Amniotic stem cell (primary cell): ENCODE measurements at places on chromosomes 4 and X.

- peak; percentile 39 for DNase-seq
Measured at GRCh38 chr4:182916483-182917181, 554 bp downstream of the DCTD start.

GRCh38 chr4:111542056-111542455 is 603.2 kb upstream of the FAM241A start:
- DNase-seq: no peak

DNA sequence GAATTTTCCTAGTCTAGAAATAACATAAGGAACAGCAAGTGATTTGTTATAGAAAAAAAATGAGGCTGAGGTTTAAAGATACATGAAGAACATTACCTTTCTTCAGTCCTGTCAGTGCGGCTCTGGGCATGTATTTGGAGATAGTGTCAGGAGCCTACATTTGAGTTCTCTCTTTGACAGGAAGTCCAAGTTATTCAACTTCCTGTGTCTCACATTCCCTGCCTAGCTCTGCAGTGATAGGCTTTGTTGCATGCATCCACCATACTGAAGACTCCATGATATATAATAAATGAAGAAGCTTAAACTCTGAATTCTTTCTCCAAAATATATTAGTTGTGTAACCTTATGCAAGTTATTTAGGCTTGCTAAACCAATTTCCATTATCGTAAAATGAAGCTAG is 148.7 kb downstream of the RELL1 start:
- no peak for DNase-seq

- no peak for DNase-seq
Measured at GRCh38 chrX:47862680-47863079, 26.0 kb downstream of the ZNF81 start.

DNA sequence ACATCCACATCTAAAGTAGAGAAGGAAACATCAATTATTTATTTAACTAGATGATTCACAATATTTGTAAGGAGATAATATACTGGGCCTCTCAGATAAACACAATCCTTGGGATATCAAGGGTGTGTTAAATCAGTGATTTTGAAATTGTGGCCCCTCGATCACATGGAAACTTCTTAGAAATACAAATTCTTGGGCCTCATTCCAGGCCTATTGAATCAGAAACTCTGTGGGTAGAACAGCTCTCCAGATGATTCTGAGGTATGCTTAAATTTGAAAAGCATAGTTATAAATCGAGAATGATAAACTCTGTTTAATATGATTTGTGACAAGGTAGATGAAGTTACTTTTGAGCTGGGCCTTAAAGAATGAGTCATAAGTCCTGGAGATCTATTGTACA is 64.3 kb upstream of the GPR174 start:
- DNase-seq: no peak

GRCh38 chr4:118974758-118975157 is 86.1 kb downstream of the SYNPO2 start:
- no peak for DNase-seq

- no peak for DNase-seq
Measured at GRCh38 chr4:83890231-83890630, 354.3 kb downstream of the GPAT3 start.

DNA sequence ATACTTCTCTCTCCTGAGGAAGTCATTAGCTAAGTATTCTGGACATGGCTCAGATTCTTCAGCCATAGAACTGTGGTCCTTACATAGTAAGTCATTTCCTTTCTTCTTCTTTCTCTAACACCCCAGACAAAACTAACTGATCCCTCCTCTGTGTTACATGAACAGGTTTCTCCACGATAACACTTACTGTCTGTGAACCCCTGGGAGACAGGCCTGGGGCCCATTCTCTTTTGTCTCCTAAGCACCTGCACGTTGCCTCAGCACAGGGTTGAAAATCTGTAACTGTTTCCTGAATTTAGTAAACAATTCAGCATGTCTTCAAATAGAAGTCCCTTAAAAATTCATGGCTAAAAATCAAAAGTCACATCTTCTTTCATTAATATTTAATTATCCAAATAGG is 24.7 kb downstream of the APBB2 start:
- no peak for DNase-seq

- DNase-seq: no peak
Measured at GRCh38 chr4:121108557-121108956, 36.2 kb upstream of the NDNF start.

DNA sequence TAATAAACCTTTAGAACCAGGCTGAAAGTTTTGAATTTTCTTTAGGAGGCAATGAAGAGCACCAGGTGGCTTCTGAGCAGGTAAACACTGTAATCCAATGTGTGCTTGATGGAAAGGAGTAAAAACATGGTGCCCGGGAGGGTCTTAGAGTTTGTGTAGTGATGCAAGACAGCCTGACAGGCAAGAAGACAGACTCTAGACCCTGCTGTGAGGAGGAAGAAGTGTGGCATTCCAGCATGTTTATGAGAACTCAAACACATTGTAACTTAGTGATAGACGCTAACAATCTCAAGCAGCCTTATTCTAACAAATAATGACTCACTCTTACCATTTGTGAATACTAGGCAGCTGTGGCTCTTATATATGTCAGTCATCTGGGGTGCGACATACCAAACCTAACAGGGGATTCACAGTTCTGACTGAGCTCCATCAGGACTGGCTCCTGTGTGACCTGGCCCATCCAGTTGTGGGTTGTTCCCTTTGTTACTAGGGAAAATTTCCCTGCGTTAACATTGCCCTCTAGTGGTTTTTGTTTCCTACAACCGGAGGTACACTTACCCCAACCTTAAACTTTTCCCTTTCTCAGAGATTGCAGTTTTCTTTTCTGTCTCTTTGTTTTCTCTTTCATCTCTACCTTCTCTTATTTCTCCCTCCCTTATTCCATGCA is 53.8 kb downstream of the VSIG4 start:
- DNase-seq: peak; percentile 31

DNA sequence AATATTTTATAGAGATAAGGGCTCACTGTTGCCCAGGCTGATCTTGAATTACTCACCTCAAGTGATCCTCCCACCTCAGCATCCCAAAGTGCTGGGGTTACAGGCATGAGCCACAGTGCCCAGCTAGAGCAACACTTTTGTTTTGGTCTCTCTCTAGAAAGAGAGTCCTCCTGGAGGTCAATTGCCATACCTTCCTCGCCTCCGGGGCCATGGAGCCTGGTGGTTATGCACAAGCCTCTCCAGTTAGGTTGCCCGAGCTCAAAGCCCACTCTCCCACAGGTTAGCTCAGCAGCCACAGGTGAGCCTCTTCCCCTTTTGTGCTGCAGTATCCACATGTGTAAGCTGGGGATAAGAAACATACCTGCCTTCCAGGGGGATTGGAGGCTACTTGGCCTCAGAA is 24.2 kb upstream of the MAN2B2 start:
- DNase-seq: no peak

DNA sequence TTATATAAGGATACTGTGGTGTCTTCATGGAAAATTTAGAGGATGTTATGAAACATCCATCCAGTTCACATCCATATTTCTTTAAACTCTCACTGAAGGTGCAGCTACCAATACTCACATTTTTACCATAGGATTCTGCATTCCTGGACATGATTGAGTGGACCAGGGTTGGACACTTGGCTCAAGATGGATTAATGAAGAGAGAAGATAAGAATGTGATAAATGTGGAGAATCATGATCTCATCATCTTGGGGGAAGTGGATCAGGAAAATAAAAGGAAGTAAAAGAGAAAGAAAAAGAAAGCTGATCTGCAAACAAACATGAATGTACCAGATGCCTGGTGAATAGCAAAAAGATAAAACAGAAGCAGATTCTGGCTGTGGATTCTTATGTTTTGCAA is 175.4 kb downstream of the NPFFR2 start:
- DNase-seq: no peak

- DNase-seq: no peak
Measured at GRCh38 chr4:158841540-158841939, 72.7 kb downstream of the FNIP2 start.

DNA sequence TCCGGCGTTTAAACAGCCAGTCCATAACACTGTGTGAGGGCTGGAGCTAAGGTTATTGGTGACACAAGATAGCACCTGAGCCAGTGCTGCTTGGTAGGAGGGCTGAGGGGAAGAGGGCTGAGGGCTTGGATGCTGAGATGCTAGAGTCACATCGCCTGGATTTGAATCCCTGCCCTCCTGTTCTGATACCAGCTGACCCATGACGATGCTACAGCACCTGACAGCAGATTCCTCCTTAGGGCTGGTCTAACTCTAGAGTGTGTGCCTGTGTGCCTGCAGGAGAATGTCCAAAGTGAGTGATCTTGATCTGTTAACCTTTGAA is 102.5 kb downstream of the PTTG2 start:
- no peak for DNase-seq

DNA sequence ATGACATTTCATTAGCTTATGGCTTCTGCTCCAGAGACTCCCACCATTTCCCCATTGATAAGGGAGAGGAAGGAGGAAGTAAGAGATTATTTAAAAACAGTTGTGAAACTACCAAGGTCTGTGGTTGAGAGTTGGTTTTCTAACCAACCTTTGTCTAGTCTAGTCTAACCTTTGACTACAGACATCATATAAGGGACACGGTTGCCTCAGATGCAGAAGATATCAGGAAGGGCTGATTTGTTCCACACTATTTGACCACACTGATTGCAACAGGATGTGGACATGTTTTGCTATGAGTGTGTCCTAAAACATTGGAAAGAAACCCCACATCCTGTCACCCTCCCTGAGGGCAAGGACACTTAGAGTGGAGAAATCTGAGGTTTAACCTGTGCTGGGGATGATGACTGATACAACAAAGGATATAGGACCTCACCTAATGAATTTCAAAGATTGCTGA is 53.0 kb downstream of the COQ2 start:
- no peak for DNase-seq

DNA sequence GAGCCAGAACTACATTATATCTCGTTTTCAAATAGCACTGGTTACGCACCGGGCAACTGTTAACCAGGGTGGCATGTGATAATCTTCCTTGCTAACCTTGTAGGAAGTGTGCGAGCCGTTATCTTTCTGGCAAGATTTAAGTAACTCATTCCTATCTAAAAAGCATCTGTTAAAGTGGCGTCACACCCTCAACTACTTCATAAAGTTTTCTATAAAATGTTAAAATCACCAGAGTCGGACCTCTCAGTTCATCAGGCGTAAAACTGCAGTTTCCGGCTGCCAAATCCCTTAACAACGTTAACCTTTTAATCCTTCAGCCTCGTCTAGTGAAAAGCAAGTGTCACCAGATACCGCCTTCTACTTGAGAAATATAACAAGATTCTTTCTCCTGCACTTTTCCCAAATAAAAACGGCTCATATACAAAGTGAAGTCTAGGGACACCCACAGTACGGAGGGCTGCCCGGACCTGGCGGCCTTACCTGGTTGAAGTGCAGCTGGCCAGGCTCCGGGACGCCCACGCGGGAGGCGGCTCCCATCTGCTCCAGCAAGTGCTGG is 1.2 kb downstream of the SLC39A8 start:
- no peak for DNase-seq

DNA sequence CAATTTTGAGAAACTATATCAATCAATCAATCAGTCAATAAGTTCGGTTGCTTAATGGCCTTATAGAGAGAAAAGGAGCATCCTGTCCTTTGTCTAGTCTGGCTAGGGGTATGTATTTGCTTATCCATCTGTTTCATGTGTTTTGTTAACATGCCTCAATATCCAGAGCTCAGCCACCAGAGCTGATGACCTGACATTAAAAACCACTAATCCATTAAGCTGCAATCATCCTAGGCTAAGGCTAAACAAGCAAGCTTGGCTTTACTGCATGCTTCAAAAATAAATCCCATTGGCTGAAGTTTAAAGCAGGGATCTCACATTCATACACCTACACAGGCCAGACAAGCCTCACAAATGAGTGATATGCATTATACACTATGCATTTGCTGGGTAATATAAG is 139.7 kb downstream of the INPP4B start:
- no peak for DNase-seq

- no peak for DNase-seq
Measured at GRCh38 chr4:26351685-26352084, 30.9 kb downstream of the RBPJ start.

- DNase-seq: no peak
Measured at GRCh38 chrX:114268643-114269042, 315.2 kb upstream of the HTR2C start.
